ENCODE measurements at places on chromosomes 12 and 14.
A peak's percentile ranks its signal among the peaks of the same experiment; 100 is the strongest.

GRCh38 chr12:24078318-24078765 is 128.9 kb upstream of the SOX5 start:
- no peak for DNase-seq

- no peak for DNase-seq
Measured at GRCh38 chr12:116520801-116521471, 38.2 kb upstream of the MAP1LC3B2 start.

- DNase-seq = no peak
Measured at GRCh38 chr14:22614240-22614799, 16.2 kb downstream of the ABHD4 start.

- DNase-seq = no peak
Measured at GRCh38 chr14:65168840-65169239, 66.5 kb upstream of the MAX start.

DNA sequence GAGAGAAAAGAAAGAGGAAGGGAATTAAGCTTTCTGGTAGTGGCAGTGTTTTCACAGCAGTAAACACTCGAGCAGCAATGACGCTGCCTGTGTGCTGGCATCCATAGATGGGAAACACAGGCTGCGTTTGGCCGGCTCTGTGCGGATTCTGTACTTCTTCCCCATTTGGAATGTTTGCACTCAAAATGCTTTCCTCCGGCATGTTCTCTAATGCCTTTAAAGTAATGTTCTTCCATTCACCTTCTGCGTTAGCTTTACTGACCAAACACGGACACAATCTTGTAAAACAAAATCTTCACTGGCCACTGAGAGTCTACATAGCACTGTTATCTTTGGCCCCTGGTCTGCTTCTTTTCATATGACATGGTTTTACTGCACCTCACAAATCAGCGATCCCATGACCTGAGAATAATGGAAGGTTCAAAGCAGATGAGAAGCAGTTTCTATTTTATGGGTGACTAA is 31.4 kb downstream of the DCP1B start:
- DNase-seq = no peak

- no peak for DNase-seq
Measured at GRCh38 chr12:85440271-85440670, 160.3 kb downstream of the ALX1 start.

- DNase-seq = no peak
Measured at GRCh38 chr12:49912345-49913255, 8.9 kb upstream of the FAIM2 start.

DNA sequence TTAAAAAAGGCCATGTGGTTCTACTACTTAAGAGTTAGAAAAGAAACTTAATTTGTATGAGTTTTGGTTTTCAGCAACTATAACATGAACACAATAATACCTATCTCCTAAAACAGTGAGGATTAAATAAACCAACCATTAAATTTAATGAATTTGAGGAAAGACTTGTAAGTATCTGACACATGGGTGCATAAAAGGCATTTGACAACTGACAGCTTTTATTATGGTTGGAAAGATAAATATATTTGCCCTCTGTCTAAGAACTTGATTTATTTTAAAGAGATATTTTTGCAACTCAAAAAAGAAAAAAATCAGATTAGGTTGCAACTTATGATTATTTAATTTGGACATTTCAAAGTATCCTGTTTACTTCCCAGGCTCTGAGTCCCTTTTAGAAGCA is 217.9 kb upstream of the EEA1 start:
- no peak for DNase-seq

DNA sequence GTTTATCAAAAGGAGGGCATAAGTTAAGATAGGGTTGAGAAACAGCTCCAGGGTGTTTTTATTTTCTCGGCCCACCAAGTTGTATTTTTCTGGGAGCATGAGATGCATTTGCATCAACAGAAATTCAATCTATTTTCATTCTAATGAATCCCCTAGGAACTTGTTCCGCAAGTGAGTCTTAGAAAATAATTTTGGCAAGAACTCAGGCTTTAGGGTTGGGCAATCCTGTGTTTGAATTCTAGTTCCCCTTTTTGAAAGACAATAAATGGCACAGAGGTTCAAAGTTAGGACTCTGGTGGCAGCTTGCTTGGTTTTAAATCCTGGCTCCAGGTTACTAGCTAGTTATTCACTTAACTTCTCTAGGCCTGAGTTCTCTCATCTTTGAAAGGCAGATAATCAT is 23.7 kb downstream of the SLC5A8 start:
- DNase-seq = no peak

DNA sequence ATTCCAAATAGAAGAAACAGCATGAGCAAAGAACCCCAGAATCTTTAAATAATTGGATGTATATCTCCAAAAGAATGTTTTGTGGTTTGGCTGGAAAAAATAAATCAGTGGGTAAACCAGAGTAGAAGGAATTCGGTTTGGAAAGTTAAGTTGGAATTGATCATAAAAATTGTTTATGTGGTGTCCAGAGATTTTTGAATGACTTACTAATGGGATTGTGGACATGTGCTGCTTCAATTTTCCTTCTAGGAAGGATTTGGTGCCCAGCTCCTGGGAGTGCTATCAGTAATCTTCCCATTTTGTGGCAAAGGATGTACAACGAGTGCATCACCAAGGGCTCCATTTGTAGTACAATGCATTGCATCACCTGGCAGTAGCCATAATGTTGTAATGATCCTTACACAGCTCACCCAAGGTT is 224.8 kb downstream of the SLC16A7 start:
- no peak for DNase-seq

GRCh38 chr14:90624227-90624626 is 192.0 kb downstream of the TTC7B start:
- no peak for DNase-seq

DNA sequence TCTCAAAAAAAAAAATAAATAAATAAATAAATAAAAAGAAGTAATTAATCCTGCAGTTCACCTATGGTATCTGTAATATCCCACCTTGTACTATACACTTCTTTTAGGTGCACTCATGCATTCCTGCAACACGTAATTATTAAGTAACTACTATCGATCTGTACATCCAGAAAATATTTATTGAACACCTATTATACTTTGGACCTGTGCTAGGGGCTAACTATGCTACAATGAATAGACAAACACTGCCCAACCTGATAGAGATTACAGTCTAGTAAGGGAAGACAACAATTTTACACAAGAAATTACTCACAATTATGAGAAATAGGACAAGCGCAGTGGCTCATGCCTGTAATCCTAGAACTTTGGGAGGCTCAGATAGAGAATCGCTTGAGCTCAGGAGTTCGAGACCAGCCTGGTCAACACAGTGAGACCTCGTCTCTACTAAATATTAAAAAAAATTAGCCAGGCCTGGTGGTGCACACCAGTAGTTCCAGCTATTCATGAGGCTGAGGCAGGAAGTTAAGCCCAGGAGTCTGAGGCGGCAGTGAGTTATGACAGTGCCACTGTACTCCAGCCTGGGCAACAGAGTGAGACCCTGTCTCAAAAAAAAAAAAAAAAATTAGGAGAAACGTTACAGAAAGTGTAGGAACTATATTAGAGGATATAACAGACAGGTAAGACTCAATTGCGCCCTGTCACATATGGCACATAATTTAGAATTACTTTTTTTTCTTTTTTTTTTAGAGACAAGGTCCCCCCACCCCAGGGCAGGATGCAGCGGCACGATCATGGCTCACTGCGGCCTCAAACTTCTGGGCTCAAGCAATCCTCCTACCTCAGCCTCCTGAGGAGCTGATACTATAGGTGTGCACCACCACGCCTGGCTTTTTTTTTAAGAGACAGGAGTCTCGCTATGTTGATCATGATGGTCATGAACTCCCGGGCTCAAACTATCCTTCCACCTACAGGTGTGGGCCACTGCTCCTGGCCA is 1.2 kb downstream of the NRDE2 start:
- DNase-seq = no peak

GRCh38 chr12:113439606-113440030 is 17.4 kb downstream of the SDSL start:
- DNase-seq = no peak

DNA sequence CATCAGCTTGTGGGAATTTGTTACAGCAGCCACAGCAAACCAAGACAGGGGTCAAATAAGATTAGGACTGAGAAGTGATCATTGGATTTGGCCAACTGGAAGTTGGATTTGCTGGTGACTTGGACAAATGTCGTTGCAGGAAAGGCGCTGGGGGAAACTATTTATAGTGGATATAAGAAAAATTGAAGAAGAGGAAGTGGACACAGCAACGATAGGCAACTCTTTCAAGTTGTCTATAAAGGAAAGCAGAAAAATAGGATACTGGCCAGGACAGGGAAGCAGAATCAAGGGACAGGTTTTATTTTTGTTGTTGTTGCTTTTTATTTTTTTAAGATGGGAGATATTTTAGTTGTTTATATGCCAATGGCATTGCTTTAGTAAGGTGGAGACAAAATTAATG is 56.2 kb upstream of the RTRAF start:
- DNase-seq = no peak

GRCh38 chr14:64940336-64940910 is 2.1 kb downstream of the GPX2 start:
- no peak for DNase-seq

DNA sequence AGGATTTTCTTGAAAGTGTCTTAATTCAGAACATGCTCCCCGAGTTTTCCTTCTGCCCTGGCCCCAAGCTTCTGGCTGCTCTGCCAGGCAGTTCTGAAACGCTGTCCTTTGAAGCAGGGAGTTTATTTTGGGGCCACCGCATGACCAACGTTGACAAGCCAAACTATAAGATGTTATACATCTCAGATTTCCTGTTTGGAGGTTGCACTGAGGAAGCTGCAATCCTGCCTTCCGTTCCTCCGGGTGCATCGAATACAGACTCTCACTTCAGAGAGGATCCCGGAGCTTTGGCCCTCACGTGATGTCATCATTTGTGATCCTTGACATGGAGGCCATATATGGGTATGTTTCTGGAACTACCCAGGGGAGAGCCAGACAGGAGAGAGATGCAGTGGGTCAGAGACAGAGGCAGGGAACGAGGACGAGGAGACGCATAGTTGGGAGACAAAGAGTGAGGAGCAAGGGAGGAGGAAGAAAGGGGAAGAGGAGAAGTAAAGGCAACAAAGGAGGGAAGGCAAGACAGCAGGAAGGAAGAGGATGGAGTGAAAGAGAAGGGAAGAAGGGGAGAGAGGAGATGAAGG is at the start of gene ASB2:
TSS of gene ASB2 (minus strand) at position 94 of the 581 bp plus-strand sequence. CDS start 12,031 bp downstream, outside the sequence.
- DNase-seq = peak; percentile 79

DNA sequence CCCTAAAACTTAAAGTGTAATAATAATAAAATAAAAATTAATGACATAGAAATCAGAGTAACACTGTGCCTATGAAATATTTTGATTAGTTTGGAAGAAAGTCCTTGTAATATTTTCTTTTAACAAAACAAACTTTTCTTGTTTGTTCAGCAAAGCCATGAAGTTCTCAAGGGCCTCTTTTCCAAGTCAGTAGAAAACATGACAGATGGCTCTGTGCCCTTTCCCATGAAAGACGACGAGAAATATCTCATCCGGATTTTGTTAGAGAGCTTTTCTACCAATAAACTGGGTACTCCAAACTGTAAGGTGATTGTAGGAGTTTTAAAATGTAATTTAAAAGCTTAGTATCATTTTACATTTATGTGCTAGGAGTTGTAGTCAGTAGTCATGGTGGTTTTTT is 54.5 kb upstream of the ASPG start:
- no peak for DNase-seq

DNA sequence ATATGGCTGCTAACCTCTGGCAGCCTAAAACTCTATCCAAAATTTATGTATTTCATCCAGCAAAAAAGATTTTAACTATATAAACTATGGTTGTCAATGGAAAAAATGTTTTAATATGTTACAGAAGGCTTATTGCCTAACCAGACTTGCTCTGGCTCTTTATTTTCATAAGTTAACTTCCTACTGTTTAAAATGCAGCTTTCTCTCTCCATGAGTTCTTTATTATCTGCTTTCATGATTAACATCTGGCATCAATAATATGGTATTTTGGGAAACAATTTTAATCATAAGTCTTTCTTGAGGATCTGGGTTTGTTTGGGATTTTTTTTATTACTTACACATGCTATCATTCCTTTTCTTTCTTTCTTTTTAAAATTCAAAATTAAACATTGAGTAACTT is 20.5 kb downstream of the KERA start:
- no peak for DNase-seq

GRCh38 chr12:30296486-30296885 is 399.2 kb downstream of the IPO8 start:
- no peak for DNase-seq

DNA sequence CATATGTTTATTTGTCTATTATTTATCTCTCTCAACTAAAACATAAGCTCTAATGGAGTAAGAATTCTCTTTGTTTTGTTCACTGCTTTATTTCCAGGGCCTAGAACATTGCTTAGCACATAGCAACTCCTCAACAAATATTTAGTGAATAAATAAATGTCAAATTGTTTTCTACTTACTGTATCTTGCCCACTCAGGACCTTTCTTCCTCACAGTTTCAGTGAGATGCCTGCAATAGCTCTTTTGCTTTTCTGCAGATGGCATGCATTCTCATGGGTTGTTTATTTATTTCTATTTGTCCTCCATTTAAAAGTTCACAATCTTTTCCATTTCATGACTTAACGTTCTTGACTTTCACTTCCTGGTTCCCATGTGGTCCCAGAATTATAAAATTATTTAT is 94.9 kb upstream of the TTC7B start:
- no peak for DNase-seq

DNA sequence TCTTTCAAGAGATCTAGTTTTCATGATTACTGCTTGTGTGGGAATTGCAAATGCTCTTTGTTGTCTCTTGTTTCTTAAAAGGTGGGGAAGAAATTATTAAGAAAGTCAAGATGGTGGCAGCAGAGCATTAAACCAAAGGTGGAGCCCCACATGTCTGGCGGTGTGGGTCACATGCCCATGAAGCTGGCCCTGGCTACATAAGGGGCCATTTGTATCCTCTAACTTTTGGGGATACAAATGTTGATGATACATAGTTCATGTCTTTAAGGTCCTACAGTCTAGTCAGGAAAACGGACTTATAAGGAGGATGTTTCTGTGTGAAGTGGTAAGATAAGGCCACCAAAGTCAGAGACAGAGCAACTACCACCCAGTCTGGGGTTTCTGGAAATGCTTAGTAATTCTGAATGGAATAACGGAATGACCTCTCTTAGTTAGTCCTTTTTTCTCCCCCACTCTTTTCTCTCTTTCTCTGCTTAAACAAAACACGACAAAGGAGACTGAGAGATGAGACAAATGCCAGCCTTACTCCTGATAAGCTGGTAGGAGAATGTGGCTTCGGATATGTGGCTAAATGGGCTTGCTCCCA is 39.9 kb upstream of the PTHLH start:
- no peak for DNase-seq

DNA sequence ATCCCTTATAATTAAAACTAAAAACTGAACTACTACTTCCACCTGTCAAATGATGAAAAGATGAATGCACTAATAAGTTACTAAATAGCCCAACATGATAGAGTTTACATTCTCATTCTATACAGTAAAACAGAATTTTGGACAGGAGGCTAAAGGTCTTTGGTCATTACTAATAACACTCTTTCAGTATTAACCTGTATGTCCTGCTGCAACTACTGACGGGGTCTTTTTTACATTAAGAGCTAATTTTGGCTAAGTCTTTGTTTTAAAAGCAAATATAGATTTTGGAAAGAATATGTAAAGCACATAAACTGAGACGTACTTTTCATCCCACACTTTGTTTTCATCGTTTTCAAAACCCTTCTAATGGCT is 175.4 kb upstream of the CDKN3 start:
- no peak for DNase-seq

GRCh38 chr14:100604121-100604501 is 16.9 kb upstream of the BEGAIN start:
- DNase-seq = no peak

All from activated CD8-positive, alpha-beta memory T cell treated with anti-CD3 and anti-CD28 coated beads, Interleukin-2, amount 10 ng/mL, durations not matched to agents 7 days and 5 days (primary cell).